ENCODE measurements at places on chromosomes 13 and 19.

DNA sequence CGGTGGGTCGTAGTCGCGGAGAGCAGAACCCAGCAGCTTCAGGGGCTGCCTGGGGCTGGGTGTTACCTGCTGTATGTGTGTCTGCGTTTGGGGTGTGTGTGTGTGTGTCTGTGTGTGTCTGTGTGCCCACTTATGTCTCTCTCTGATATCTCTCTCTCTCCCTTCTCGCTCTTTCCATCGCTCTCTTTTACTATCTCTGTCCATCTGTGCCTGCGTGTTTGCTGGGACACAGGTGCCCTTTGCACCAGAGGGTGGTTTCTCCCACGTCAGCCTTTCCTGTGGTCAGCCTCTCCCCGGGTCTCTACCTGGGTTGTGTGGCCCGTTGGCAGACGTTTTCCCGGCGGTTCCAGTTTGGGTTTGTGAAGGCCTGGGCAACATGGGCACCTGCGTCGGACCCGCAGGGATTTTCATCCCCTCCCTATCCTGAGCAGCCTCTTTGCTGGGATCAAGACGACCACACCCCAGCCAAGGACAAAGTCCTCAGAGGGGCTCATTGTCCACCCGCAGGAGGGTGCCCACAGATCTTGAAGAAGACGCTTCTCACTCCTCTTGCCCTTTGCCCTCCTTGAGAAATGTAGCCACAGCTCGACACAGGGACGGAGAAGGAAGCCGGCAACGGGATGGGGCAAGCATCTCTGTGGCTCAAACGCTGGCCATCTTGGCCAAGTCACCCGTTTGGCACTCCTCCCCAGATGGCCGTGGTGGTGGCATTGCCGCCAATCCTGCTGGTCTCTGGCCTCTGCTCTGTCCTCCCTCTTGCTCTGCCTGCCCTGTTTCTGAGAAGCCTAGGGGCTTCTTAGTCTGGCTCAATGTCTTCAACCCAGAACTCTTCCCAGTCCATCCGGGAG lies 43.3 kb downstream of the ZNF146 start:
- DNase-seq = no peak

DNA sequence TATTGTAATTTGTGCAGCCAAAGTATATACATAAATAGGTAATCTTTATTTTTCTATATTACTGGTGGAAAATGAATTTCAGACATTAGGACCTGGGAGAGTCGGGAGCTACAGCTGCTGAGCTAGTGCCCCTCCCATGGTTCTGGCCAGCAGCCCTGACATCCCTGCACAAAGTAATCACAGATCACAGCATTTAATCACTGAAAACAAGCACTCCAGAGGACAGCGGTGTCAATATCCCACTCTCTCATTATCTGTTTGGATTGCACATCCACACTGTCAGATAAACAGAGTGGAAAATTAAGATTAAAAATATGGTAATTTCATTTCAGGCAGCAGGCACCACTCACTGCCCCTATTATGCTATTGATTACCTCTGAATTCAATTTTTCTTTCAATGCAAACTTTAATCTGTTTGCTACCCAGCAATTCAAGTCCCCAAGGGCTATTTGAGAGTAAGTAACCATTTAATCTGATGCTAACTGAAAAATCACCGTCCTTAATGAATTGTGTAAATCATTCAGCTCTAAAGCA lies 254.1 kb upstream of the SOX21 start:
- DNase-seq = peak; percentile 3

DNA sequence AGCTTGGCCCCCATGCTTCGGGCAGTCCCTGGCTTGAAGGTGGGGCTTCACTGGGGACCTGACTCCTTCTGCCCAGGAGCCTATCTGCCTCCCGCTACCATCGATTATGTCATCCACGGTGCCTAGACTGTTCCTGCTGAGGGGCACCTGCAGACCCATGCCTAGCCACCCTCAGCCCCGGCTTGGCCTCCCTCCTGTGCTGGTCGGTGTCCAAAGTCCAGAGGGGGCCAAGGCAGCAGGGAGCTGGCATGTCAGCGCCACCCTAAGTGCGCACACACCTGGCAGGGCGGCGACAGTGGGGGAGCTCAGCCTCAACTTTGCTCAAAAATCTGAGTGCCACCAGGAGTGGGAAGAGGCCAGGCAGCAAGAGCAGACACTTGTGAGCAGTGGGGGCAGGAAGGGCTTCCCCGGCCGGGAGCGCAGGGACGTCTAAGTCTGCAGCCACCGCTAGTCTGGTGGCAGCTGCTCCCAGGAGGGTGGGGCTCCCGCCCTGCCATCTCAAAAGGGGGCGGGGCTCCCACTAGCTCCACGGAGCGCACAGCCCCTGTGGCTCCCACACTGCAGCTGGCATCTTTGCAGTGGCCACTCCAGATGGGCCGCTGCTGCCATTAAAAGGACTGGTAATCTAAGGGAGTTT lies 13.5 kb upstream of the URAD start:
- DNase-seq = peak; percentile 83

- DNase-seq = peak; percentile 66
Measured at GRCh38 chr19:10565028-10565566, 713 bp downstream of the KRI1 start.

DNA sequence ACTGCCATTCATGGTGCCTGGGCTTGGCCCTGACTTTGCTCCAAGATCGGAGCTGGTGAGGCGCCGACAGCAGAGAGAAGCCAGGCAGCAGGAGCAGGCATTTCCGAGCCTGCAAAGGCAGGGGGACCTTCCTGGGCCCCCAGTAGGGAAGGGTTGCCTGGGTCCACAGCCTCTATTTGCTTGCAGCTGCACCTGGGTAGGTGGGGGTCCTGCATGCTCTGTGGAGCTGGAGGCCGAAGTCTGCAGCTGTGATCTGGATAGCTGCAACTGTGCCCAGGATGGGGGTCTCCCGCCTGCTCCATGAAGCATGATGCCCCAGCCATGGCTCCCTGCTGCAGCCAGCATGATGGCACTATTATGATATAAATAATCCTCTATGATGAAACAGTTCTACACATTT lies 2144.2 kb downstream of the PCDH9 start:
- DNase-seq = no peak

DNA sequence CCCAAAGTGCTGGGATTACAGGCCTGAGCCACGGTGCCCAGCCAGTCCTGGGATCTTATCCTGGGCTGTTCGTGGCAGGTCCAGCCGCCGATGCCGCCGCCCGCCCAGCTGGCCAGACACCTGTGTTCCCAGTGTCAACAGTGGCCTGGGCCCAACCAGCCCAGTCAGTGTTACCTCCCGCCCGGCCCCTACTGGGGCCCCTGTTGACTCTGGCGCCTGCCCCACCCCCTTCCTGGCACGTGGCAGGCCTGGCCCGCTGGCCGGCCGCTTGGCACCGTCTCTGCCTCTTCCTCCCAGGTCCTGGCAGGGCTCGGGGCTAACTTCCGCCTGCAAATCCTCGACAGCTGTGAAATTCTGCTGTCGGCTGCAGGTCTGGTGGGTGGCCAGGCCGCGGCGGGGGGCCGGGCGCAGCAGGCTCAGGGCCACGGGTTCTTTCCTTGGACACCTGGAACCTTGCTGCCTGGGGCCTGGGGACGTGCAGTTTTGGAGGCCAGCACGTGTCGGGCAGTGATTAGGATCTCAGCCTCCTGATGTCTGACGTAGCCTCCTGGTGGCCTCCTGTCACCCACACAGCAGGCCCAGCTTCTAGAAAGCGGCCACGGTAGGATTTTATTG lies 9.1 kb downstream of the ARID3A start:
- DNase-seq = peak; percentile 77

DNA sequence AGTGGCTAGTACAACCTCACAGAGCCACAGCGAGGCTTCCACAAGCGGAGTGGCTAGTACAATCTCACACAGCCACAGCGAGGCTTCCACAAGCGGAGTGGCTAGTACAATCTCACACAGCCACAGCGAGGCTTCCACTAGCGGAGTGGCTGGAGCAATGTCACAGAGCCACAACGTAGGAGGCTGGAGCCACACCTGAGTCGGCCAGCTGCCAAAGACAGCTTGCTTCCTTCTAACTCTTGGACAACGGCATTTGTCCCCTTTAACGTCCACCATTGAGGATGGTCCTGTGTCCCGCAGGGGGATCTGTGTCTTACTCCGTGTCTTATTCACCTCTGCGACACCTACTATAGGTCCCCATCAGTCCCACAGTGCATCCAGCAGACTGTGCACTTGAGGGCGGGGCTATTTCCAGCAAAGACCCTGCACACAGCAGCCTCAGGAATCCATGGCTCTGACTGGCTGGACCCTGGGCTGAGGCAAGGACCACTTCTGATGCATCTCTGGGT lies 3.7 kb downstream of the ZNF787 start:
- DNase-seq = no peak

DNA sequence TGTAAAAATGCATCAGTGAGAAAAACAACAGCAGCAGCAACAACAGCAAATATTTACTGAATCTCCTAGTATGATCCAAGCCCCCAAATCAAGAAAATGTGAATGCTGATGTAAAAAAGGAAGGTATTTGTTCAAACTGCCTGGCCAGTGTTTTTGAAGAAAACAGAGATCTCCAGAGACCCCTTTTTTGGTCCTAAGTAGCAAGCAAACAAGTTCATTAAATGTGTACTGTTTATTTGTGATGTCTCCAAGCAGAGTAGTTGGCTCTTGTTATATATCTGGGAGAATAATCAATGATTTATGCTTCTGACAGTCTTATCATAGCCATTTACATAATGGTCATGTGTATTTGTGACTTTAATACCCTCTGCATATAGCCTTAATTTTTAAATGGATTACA lies 50.7 kb downstream of the CDADC1 start:
- no peak for DNase-seq

- no peak for DNase-seq
Measured at GRCh38 chr13:74111901-74112824, 22.0 kb downstream of the KLF12 start.

DNA sequence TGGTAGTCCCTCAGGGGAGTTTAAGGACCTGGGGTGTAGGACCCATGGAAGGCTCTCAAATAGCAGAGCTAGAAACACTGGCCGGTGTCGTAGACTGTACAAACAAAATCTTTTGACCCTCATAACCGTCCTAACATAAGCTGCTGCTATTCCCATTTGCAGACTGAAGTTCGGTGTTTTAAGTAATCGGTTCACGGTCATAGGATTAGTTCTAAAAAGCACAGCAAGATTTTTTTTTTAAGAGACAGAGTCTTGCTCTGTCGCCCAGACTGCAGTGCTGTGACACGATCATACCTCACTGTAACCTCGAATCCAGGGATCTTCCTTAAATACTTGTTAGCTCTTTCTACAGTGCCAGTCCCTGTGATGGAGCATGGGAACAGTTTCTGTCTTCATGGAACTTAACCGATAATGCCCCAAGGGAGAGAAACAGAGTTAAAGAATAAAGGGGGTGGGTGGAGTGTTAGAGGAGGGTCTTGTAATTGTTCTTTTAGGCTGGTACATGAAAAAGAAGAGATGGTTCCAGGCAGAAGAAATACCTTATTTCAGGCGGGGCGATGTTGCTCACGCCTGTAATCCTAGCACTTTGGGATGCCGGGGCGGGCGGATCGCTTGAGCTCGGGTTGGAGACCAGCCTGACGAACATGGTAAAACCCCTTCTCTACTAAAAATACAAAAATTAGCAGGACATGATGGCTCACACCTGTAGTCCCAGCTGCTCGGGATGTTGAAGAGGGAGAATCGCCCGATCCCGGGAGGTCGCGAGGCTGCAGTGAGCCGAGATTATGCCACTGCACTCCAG lies 475 bp upstream of the ZC3H4 start:
- DNase-seq = peak; percentile 64
